Hematopoietic multipotent progenitor cell treated with erythropoietin and hydrocortisone succinate and interleukin-3 and kit ligand, for 17 days (in vitro differentiated cells): ENCODE measurements at places on chromosomes 4 and X.

- DNase-seq = no peak
Measured at GRCh38 chr4:69122476-69122875, 26.2 kb downstream of the UGT2B7 start.

- no peak for DNase-seq
Measured at GRCh38 chr4:116024954-116025708, 911.7 kb upstream of the NDST4 start.

DNA sequence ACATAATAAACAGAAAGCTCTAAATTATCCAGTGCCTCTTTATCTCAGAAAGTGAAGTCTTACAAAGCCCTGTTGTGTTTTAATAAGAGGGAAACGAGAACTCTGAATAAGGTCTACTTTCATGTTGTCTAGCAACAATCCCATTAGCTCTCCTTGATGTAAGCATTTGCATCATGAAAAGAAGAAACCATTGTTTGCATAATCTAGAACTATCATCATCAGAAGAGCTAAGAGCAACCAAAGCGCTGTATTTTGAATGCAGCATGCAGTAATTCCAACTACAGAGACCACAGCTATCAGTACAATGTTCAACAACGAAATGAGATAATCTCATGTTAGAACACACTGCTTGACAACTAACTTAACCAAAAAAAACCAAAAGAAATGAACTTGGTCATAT, 257.1 kb downstream of the CAMK2D start:
- DNase-seq = no peak

DNA sequence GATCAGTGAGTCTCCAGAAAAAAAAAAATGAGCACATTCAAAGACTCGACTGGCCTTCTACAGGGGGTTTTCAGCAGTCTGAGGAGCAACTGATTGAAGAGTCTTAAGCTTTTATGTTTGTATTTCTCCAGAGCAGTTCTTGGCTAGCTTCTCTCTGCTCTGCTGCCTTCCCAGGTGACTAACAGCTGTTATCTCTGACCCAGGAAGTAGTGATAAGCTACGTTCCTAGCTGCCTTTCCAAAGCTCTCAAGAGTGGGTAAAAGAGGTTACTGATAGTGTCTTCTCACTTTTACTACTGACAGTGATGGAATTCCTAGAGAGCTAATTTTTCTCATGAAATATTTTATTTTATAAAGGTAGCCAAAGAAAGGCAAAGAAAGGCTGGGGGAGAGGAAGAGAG, 66.6 kb downstream of the ENOX2 start:
- no peak for DNase-seq

DNA sequence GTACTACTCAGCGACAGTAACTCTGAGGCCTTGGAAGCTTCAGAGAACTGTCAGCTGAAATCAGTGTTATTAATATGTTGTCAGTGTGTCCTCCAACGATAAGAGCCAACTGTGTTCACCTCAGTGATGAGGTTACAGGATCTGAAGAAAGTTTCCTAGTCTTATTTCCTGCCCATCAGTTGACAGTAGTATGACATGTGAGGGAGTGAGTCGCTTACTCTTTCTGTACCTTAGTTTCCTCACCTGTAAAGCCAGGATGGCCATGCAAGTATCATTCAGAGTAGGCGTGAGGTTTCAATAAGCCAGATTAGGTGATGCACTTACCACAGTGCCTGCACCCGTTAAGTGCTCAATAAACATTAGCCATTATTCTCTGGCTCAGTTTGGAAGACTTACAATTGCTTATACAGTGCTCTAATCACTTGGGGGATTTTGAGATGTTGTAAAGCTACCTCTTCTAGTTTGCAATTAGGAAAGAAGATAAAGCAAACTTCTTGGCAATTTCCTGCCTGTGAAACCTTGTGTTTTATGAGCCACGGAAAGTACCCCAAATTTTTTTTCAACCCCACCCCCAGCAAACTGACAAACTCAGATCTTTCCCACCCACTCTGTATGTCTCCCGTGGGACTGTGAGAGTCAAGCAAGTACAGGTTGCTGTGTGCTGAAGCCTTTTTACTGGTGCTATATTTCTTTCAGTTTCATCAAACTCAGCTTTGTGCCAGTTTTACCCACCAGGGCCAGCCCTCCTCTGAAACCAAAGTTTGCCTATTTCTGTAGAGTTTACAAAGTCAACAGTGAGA, 62.2 kb downstream of the ANXA3 start:
- peak; percentile 38 for DNase-seq

- DNase-seq = no peak
Measured at GRCh38 chr4:171117457-171117856, 695.7 kb upstream of the GALNTL6 start.

DNA sequence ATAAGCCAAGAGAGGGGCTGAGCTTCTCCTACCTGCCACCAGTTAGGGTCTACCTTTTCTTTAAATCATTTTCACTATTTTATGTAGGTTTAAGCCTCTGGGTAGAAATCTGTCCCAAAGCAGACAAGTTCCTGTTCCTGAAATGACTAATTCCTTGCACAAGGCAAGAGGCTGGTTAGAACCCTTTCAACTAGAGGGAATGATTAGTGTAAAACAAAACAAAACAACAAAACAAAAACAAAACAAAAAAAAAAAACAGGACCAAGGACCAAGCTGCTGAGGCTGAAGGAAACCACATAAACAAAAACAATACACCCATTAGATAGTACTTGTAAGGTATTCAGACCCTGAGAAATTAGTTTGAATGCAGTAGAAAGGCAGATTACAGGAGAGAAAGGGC, 62.7 kb downstream of the MAML3 start:
- no peak for DNase-seq

- no peak for DNase-seq
Measured at GRCh38 chrX:103846386-103846785, 14.3 kb upstream of the RAB9B start.

- no peak for DNase-seq
Measured at GRCh38 chr4:84403656-84404055, 95.4 kb downstream of the NKX6-1 start.

DNA sequence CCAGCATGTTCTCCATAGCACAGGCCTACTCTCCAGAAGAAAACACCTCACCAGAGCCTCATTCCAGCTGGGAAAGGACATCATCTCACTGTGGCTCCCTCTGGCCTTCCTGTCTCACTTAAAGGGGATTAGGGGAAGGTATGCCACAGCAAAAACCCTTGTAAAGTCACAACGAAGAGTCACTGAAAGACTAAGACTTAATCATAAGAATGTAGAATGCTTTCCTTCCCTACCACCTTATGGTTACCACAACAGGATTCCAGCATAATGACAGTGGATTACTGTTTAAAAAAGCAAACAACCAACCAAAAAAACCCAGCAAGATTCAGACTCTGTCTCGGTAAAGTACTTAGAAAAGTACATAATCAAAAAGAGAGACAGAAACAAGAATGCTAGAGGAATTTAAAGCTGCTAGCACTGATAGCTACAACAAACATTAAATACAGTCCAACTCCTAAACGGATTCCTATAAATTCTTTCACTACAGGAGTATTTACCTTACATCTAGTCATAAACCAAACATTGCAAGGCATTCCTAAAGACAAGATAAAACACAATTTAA, 75.1 kb downstream of the BANK1 start:
- DNase-seq = no peak

- no peak for DNase-seq
Measured at GRCh38 chr4:135508006-135508714, 1306.6 kb upstream of the PABPC4L start.

- no peak for DNase-seq
Measured at GRCh38 chrX:68114573-68115129, 318.6 kb downstream of the OPHN1 start.

DNA sequence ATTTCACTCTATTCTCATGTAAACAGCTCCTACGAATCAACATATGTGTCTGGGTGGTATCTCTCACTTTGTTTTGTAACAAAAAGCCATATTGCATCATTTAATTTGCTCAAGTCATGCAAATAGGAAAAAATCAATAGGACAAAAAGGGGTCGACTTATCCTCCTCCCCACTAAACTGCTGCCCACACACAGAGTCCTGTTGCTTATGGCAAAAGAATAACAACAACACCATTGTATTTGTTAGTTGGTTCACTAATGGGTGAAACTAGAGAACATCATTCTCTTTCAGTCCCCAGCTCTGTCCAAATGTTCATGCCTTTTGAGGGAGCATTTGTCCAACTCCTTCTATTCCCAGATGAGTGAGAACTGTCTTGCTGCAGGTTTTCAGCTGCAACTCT, 2.1 kb downstream of the HHIP start:
- no peak for DNase-seq

DNA sequence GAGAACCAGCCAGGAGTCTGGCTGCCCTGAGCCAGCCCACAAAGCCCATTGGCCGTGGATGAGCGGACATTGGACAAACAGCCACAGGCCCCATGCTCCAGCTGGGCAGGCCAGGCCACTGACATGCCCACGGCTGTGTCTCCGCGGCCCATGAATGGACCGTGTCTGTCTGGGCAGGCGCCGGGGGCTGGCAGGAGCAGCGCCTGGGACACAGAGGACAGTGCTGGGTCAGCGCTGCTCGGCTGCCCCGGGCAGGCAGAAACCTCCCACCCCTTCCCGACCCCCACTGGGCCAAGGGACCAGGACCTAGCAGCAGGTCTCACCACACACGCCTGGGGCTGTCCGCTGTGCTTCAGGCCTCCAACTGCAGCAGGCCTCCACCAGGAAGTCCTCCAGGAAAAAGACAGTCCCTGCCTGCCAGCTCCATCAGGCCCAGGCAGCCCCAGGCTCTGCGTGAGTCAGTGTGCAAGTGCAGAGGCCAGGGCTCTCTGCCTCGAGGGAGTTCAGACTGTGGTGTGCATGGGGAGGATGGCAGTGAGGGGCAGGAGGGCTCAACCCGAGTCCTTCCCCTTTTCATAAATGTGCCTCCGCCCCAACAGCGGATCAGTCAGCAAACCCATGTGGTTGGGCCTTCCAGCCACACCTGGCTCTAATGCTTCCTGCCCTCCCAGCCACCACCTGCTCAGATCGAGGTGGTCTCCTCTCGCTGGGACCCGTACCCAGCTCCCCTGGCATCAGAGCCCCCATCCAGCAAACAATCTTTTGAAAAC, 17.2 kb upstream of the FGFR3 start:
- no peak for DNase-seq

GRCh38 chrX:79139446-79139845, 5.0 kb upstream of the GPR174 start:
- DNase-seq = no peak

DNA sequence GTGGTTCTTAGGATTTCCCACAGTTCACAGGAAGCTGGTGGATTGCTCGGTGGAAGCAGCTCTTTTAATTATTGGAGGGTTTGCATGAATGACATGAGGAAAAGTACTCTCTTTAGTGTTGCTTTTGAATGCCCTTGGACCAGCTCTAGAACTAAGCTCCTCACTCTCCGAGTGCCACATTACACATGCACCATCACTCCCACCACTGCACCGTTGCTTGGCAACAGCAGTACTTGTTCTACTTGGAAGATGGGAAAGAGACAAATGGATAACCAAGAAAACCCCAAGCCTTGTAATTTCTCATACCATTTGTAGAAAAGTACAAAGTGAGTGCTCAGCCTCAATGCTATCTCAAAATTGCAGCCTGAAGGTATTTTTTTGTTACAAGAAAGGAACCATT, 620.2 kb upstream of the BOD1L1 start:
- no peak for DNase-seq

DNA sequence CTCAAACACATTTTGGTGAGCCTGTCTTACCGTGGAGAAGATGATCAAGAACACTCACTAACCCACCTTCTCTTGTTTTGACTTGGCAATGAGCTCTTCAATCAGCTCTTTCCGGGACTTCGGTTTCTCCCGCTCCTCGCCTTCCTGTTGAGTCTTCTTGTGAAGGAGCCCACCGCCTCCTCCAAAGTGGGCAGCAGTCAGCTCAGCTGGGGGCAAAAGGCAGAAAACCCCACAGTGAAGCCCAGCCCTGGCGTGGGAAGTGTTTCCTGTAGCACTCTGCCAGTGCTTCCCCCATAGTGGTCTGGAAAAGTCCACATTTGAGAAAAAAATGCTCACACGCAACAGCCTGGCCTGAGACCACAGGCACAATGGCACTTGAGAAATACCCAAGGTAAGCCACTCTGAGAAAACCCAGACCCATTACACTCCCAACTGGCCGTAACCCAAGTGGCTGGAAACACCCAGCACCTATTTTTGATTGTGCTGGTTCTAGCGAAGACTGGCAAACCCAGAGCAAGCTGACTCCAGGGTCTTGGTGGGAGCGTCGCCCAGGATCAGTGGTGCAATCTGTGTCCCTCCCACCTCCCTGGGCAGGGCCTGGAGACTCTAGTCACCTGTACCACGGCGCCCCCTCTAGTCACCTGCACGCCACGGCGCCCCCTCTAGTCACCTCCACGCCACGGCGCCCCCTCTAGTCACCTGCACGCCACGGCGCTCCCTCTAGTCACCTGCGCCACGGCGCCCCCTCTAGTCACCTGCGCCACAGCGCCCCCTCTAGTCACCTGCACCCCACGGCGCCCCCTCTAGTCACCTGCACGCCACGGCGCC, 8.6 kb downstream of the NOP14 start:
- peak; percentile 86 for DNase-seq

DNA sequence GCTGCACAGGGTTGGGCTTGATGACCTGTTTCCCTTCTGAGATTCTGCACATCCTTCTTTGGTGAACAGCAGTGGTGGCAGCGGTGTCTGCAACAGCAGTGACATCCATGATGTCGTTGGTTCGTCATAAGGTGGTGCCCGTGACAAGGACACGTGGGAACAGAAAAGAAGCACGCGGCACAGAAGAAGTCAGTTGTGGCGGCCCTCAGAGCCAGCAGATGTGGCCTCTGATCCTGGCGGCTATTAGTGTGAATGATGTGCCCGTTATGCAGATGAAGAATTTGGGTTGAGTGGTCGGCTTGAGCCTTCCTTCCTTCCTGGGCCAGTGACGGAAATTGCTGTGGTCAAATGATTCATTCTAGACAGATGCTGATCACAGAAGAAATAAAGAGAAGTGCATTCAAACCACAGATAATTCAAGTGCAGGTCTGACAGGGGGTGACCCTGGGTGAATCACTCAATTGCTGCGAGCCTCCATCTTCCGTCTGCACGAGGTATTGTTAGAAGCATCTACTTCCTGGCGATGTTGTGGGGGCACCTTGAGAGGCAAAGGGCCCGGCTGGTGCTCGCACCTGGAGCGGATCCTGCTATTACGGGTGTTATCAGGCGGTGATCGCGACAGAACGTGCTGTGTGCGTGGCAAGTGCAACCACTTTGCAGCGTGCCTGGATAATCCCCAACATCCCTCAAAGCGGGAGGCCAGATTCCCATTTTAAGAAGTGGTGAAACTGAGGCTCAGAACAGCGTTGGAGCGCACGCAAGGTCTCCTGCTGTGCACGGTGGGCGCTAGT, 215.2 kb upstream of the PSAPL1 start:
- DNase-seq = no peak
